ENCODE measurements at places on chromosomes 2 and 18.
A peak's percentile ranks its signal among the peaks of the same experiment; 100 is the strongest.

- DNase-seq: peak; percentile 48
Measured at GRCh38 chr2:33372940-33373553, 103.4 kb upstream of the RASGRP3 start.

DNA sequence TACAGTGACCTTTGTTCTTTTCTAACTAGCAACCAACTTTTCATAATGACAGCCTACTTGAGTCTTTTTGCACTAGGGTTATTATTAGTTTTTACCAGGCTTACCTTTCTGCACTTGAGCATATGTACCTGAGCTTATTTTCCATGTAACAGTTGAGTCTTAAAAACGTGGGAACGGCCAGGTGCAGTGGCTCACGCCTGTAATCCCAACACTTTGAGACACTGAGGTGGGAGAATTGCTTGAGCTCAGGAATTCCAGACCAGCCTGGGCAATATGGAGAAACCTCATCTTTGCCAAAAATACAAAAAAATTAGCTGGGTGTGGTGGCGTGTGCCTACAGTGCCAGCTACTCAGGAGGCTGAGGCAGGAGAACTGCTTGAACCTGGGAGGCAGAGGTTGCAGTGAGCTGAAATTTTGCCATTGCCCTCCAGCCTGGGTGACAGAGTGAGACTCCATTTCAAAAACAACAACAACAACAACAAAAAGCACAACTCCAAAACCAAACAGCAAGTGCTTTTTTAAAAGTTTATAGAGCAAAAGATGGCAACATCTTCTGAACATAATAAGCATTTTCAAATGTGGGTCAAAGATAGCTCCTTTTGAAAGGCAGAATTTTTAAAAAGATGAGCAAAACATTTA, 57.1 kb upstream of the CD28 start:
- no peak for DNase-seq

- no peak for DNase-seq
Measured at GRCh38 chr2:31529256-31529655, 51.5 kb downstream of the SRD5A2 start.

DNA sequence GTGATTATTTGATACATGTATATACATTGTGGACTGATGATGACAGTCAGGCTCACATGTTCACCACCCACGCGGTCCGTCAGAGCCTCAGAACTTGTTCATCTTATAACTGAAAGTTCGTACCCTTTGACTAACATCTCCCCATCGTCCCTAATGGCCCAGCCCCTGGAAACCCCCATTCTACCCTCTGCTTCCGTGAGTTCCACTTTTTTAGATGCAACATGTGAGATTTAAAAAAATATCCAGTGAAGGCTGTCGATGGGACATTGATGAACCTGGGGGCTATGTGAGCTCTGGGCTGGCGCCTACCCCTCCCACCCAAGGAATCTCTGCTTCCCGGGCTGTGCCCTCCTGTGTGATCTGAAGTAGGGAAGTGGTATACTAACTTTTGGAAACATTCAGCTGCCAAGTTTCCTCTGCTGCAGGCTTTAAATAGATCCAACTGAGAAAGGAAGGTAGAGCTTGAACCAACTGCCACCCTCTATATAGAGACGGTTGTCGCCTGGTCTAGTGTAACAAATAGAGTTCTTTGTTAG, 163.8 kb downstream of the FAM210A start:
- DNase-seq: no peak

DNA sequence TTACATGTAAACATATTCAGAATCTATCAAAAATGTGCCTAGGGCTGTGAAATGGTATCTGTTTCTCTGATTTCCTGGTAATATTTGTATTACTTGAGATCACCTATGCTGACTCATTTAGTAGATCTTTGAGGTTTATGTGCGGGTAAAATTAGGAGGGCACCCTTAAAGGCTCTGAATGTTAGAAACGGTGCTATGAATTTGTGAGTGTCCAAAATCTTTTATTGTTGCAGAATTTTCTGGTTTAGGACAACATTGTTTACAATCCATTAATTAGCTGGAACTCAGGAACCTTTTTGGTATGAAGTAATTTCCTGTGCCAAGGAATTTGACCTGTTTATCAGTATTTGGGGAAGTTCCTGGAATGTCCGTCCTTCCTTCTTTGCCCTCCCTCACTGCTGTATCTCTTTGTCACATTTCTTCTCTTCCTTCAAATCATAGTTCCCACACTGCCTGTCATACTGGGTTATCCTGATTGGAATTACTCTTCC, 130.5 kb downstream of the TANC1 start:
- DNase-seq: no peak

GRCh38 chr2:46164529-46165301, 132.5 kb upstream of the EPAS1 start:
- DNase-seq: peak; percentile 8

DNA sequence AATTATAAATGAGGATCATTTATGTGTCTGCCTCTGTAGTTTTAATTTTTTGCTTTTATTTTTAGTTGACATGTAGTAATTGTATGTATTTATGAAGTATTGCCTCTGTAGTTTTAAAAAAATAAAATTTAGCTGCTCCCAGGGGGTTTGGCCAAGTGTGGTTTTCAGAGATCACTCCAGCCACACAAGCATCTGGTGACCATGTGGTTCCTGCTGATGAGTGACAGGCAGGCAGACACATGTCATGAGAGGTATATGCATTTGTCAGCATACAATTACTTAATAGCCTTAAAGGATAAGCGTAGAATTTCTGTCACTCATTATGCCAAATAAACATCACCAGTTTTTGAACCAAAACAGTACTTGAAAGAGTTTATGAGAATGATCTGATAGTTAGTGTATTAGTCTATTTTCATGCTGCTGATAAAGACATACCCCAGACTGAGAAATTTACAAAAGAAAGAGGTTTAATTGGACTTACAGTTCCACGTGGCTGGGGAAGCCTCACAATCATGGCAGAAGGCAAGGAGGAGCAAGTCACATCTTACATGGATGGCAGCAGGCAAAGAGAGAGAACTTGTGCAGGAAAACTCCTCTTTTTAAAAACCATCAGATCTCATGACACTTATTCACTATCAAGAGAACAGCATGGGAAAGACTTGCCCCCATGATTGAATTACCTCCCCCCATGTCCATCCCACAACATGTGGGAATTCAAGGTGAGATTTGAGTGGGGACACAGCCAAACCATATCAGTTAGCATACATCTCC, 29.6 kb downstream of the MREG start:
- no peak for DNase-seq

DNA sequence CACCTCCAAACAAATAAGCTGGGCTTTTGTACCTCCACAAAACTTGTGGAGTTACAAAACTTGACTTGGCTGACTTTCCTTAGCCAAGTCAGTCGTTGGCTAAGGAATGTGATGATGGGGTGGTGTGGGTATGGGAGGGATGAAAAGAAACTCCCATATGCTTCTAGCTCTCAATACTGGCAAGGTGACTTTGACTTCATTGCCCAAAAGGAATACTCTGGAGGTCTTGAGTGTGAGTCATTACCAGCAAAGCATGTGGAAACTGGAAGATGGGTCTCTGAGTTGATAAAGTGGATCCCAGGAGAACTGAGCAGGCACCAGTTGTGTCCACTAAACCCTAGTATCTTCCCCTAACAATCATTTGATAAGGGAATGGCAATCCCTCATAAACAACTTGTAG, 226.7 kb downstream of the GULP1 start:
- DNase-seq: no peak

DNA sequence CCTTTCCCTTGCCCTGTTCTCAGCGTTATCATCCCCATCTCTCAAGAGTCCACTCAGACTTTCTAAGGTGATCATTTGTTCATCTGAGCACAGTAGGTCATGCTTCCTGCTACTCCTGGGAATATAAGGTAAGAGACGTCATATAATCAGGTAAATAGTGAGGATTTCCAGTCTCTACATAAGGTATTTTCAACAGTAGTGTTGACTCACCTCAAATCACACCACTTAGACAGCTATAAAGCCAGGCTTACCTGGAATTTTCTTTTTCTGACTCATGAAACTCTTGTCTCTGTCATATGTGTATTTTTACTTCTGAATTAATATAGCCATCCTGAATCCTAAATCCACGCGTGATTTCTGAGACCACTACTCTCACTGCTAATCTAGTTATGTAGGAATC, 443.2 kb downstream of the ARHGAP15 start:
- no peak for DNase-seq

GRCh38 chr2:232323328-232323650, 55.3 kb upstream of the ALPP start:
- no peak for DNase-seq

GRCh38 chr2:56540916-56541315, 357.1 kb downstream of the CCDC85A start:
- no peak for DNase-seq

DNA sequence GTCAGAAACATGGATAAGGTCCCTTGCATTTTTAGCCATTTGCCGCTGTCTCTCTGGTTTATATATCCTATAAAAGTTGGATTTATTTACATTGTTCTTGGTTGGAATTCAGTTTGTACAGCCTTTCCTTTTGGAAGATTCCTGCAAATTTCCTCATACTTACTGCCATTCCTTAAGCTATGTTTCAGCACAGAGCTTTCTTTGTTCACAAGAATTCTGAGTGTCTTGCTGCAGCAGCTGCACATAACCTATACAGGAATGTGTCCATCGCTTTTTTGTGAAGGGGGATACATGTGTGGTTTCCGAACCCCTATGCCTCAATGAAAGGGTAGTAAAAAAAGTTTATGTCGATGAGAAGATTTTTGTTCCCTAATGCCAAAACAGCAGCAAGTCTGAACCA, 48.3 kb upstream of the CCDC68 start:
- DNase-seq: no peak

GRCh38 chr18:68263481-68263880, 451.4 kb downstream of the TMX3 start:
- DNase-seq: no peak

DNA sequence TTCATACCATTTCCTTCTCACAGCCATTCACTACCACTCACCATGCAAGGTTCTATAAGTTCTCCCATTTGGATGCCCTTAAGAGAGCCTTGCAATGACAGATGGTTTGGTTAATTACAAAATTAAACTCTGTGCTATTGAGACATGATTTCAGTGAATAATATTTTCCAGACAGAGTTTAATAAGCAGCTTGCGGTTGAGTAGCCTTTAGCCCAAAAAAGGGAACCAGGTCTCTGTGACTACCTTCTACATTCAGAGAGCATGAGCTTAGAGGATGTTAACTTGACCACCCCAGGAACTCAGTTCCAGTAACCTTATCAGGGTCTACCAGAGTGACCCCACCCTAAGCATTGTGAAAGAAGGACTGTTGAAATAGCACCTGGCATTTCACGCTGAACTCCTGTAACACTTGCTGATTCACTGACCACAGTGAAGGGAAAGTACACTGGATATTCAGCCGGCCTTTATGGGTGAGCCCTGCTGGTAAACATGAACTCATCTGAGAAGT, 1173.1 kb upstream of the ZEB2 start:
- DNase-seq: peak; percentile 36

GRCh38 chr2:144079803-144080202, 440.1 kb downstream of the ZEB2 start:
- DNase-seq: no peak

DNA sequence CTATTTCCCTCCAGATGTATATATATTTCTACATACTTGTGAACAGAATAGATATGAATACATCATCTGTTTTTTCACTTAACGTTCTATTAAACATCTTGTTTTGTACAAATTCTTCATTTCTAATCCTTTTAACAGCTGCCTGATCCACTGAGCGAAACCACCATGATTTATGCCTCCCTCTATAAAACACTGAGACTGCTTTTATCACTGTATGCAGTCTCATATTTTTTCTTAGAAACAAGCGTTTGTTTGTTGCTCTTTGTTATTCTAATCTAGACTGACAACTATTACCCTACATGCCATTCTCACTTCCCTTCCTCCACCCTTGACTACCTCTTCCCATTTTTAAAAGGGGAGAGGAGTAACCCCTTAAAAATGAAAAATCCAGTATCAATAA, 88.2 kb downstream of the DTNB start:
- no peak for DNase-seq

- DNase-seq: no peak
Measured at GRCh38 chr2:60500861-60501260, 52.6 kb downstream of the BCL11A start.

- peak; percentile 26 for DNase-seq
Measured at GRCh38 chr2:53969285-53969967, 1.4 kb downstream of the PSME4 start.

DNA sequence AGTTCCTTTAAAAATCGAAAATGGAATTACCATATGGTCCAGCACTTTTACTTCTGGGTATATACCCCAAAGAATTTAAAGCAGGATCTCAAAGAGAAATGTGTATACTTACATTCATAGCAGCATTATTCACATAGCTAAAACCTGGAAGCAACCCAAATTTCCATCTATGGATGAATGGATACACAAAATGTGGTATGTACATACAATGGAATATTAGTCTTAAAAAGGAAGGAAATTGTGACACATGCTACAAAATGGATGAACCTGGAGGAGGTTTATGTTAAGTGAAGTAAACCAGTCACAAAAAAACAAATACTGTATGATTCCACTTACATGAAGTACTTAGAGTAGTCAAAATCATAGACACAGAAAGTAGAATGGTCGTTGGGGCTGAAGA, 147.9 kb upstream of the LTBP1 start:
- DNase-seq: no peak

GRCh38 chr2:218472988-218473387, 54.1 kb downstream of the VIL1 start:
- no peak for DNase-seq

DNA sequence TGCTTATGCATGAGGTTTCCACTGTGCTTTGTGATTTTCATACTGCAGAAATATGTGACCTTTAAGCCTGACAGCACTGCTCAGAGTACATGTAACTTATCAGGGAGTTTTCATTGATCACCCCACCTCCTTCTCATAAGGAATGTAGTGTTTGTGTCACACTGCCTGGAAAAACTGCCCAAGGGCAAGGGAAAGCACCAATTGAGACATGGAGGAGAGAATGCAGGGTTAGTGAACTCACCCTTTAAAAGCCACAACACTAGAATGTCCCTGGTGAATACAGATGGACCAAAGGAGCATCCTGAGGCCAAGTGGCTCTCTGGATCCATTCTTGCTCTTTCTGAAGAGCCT, 147.2 kb upstream of the SPATS2L start:
- DNase-seq: no peak

GRCh38 chr2:176240301-176240700, 28.9 kb upstream of the MTX2 start:
- no peak for DNase-seq
